GM12865 (cell line): ENCODE measurements at places on chromosomes 1 and 21.

DNA sequence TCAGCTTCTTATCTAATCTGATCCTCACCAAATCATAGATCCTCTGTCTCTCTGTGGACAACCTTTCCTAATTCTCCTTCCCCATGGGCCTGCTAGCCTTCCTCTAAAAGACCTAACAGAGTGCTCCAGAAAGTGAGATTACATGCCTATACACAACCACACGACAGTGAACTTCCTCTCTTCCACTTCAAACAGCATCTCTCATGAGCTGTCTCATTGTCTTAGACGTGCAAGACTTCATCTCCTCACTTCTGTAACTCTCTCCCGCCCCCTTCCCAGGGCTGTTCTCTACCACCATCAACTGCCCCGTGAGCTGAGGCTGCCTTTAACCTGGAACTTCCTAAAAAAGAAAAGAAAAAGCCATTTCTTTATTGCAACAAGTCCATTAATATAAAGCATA lies 14.1 kb upstream of the A3GALT2 start:
- DNase-seq, result no peak

- no peak for DNase-seq
Measured at GRCh38 chr1:100629391-100629790, 90.2 kb upstream of the VCAM1 start.

- no peak for DNase-seq
Measured at GRCh38 chr21:29827647-29828046, 112.1 kb downstream of the GRIK1 start.

DNA sequence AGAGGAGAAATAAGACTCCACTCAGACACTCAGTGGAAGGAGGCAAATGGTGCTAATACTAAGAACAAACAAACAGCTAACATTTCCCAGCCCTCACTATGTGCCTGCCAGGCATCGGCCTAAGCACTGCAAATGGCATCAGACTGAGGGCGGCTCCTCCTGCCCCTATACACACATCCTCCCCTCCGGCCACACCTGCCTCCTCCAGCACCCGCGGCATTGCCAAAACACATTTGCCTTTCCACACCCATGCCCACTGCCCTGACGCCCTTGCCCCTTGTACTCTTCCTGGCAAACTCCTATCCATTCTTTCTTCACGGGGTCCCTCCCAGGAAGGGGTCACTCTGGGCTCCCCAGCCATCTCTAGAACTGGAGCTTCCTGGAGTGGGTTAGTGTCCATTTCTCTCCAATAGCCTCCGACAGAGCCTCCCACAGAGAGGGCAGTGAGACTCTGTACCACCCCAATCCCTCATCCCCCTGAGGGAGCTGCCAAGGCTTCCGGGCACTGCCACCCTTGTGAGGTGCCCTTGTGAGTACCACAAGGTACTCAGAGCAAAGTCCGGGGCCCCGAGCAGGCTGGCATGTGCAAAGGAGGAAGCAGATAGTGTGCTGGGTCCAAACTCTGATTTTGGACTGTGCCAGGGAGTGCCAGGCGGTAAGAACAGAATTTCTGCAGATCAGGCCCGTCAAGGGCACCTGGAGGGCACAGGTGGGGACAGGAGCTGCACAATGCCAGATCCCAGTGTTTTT lies 959 bp downstream of the AKR7A3 start:
- DNase-seq, result no peak

DNA sequence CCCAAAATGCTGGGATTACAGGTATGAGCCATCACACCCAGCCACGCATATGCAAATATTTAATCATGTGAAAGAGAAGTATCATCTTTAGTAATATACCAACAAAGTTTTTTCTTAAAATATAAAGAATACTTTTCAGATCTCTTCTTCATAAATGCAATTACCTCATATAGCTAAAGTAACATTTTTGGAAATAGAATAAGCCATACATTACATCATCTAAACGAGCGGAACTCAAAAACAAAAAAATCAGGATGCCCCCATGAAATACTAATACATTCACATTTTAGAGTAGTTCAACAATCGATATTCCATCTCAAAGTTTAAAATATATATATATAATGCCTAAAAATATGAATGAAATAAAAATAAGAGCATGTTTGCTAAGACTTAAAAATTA lies 4.7 kb downstream of the NDC1 start:
- no peak for DNase-seq

- DNase-seq, result no peak
Measured at GRCh38 chr1:227793079-227793947, 22.2 kb upstream of the PRSS38 start.

GRCh38 chr1:160429702-160430535 lies 29.6 kb downstream of the VANGL2 start:
- peak; percentile 92 for DNase-seq

GRCh38 chr1:173869021-173869359 lies 810 bp downstream of the ZBTB37 start:
- DNase-seq, result no peak
